CD4-positive, alpha-beta T cell treated with Interleukin-15 for 4 hours (primary cell): ENCODE measurements at places on chromosomes 12 and 14.
A peak's percentile ranks its signal among the peaks of the same experiment; 100 is the strongest.

DNA sequence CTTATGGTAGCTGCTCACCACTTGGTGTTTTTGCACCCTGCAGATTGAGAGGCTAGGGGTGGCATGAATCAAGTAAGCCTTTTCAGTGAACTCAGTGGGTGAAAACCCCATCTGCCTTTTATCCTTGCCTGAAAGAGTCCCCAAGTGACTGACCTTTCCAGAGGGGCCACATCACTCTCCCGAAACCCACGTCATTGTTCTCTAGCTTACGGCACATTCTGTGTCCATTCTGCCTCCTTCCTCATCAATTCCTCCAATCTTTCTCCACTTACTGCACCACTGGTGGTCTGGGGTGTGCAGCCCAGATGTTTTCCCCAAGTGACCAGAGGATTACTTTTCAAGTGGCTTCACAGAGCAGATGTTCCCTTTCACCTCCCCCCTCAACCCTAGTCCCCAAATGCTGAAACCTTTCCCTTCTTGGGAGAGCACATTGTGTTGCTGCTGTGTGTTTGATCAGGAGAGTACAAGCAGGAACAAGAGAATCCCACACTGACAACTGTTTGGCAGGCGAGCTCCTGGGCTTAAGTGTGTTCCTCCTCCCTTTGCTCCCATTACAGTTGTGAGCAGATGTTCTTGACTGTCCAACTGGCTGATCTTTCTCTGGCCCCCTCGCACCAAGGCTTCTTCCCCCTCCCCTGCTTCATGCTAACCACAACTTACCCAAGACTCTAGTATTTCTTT is 138.0 kb upstream of the IGF1 start:
- DNase-seq, result no peak

- no peak for DNase-seq
Observed at GRCh38 chr12:100337727-100338126, 19.1 kb upstream of the SLC17A8 start.

DNA sequence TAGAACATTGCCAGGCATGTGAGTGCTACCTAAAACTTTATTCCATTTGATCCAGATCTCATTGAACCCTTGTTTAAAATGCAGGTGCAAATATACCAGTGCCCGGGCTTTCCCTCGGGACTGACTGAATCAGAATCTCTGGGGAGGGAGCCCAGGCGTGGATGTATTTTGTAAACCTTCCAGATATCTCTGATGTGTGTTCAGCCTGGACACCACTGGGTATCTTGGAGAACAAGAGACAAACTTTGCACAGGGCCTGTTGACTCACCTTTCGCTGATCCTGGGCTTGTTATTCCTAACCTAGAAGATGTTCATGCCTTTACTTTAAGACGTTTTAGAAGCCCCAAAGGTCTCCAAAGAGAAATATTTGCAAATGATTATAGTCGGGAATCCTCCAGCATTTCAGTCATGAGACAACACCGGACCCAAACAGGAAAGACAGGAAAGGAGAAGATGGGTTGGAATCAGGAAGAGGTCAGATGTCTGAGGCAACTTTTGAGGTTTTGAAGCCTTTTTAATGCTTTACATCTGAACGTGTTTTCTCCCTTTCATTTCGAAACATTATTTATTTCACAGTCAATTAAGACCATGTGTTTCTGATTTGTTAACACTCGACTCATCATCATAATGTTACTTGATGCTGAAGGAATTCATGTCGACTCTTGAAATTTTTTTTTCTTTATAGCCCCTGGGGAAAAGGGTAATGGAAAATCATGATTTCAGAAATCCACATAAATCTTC is 118.6 kb downstream of the PLXNC1 start:
- DNase-seq, result no peak

GRCh38 chr14:72619881-72620280 is 274.0 kb downstream of the DPF3 start:
- no peak for DNase-seq

- DNase-seq, result peak; percentile 64
Observed at GRCh38 chr12:121443193-121443870, 43.4 kb downstream of the RNF34 start.

GRCh38 chr12:4088451-4088850 is 185.1 kb upstream of the CCND2 start:
- no peak for DNase-seq

DNA sequence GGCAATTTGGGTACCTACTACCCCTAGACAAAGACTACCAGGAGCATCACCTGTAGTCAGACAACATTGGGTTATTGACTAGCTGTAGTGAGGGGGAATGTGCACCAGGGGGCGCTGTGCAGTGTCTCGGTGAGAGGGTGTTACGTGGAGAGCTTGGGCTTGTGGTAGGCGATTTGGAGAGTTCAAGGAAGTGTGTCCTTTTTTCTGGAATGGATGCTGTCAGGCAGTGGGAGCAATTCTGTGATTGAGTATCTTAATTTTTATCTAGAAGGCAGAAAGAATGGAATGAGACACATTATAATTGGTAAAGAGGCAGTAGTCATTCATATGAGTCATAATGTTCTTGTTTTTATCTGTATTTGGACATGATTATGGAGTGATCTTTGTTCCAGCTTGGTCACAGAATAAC is 187.7 kb downstream of the GALC start:
- DNase-seq, result peak; percentile 30
